Stimulated activated CD4-positive, alpha-beta T cell treated with anti-CD3 and anti-CD28 coated beads, Interleukin-1b, Interleukin-23, amount 100 ng/mL, for 1 hour (primary cell): ENCODE measurements at places on chromosomes 5 and 9.

DNA sequence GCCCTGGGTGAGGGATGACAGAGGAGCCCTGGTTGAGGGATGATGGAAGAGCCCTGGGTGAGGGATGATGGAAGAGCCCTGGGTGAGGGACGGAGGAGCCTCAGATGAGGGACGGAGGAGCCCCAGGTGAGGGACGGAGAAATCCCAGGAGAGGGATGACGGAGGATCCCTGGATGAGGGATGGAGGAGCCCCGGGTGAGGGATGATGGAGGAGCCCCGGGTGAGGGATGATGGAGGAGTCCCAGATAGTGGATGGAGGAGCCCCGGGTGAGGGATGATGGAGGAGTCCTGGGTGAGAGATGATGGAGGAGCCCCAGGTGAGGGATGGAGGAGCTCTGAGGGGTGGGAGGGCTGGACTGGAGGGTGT is 10.9 kb downstream of the PHF2 start:
- DNase-seq = no peak

DNA sequence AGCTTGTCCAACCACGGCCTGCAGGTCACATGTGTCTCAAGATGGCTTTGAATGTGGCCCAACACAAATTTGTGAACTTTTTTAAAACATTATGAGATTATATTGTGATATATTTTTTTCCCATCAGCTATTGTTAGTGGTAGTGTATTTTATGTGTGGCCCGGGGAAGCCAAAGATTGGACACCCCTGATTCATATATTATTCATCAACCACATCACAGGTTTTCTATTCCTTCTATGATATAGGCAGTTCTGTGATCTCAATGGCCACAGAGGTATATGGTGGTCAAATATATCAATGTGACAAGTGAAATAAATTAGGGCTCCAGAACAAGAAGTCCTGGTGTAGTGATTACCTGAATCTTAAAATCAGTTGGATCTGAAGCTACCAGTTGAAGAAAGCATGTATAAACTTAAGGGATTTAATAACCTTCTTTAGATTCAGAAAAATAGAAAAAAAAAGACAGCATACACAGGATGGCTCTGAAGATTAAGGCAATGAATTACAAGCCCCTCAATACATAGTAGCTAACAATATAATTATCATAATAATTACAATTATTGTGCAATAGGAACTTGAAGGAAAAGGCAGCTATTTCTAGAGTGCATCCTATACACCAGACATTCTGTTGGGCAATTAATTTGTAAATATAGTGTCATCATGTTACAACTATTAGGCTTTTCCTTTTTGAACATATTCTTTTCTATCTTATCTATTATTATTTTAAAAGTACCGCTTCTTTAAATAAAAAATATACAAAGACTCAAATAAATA is 530.4 kb upstream of the PTPRD start:
- DNase-seq = no peak

- DNase-seq = no peak
Observed at GRCh38 chr5:122896598-122897282, 51.3 kb downstream of the SNX24 start.

- no peak for DNase-seq
Observed at GRCh38 chr5:37436146-37436934, 57.2 kb downstream of the WDR70 start.

DNA sequence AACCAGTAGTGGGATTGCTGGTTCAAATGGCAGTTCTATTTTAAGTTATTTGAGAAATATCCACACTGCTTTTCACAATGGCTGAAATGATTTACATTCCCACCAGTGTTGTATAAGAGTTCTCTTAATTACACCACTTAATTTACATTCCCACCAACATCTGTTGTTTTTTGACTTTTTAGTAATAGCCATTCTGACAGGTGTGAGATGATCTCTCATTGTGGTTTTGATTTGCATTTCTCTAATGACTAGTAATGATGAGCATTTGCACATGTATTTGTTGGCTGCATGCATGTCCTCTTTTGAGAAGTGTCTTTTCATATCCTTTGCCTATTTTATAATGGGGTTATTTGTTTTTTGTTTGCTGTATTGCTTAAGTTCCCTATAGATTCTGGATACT is 688.3 kb downstream of the PRR16 start:
- DNase-seq = no peak

DNA sequence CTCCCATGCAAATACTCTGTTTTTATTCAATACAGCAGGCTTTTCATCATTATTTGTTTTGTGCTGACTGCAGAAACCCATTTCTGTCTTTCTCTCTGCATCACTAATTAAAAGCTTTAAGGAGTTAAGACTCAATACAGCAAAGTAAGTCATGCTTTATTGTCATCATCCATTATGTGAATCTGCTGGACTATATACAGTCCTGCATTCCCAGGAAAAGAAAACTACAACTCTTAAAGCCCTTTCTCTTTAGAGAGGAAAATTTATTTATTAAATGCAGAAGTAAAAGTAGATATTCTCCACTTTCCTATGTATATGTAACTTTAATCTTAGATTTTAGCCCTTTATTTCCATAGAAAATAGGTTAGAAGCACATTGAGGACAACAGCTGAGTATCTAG is 706.6 kb upstream of the RGMB start:
- DNase-seq = no peak

- DNase-seq = no peak
Observed at GRCh38 chr5:151141535-151141934, 16.0 kb downstream of the ANXA6 start.

DNA sequence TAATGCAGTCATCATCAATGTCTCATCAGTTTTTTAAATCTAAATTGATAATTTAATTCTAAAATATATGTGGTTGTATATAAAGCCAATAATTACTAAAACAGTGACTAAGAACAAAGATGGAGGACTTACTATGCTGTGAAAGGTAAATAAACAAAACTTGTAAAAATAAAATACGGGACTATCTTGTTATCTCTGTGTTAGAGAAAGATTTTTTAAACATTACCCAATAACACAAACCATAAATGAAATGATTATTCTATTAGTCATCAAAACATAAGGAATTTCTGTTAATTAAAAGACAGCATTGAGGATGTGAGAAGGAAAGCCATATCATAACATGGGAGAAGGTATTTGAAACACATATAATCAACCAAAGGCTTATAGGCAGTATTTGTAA is 226.2 kb upstream of the SMC2 start:
- no peak for DNase-seq

GRCh38 chr5:110514030-110514429 is 212.4 kb downstream of the TMEM232 start:
- DNase-seq = no peak

DNA sequence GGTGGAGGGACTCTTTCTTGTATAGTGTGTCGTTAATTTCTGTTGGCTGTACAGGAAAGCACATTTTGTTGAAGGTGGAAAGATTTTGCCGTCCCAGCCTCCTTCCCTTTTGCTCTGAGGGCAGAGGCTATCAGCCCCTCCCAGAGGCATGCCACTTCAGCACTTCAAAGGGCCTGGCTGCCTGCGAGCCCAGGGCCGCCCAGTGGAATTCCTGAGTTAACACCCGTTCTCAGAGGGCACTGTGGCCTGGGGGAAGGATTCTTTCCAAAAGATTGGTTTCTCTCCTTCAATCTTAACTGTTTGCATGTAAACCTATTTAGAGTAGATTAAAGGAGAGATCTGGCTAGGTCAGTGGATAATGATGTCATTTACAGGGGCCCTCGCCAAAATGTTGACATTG is 238.6 kb downstream of the FANCC start:
- DNase-seq = no peak

DNA sequence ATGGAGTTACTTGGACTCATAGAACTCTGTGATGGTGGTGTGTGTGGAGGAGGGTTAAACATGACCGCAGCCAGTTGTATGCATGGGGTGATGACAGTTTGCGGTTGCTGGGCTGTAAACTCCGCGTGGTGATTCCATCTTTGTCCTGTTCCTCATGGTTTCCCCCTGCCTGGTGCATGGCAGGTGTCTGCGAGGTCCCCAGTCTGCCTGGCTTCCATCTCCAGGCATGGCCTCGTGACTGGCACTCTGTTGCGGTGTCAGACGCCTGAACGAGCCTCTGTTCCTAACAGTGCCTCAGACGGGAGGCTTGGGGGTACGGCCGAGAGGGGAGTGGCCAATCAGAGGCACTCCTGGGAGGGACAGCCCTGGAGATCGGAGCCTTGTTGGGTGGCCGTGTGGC is 33.9 kb upstream of the SH3PXD2B start:
- DNase-seq = no peak

GRCh38 chr5:80569961-80570786 is at the start of gene ANKRD34B:
TSS of gene ANKRD34B (minus strand) at chr5:80570280. CDS start at chr5:80560019, 10,261 bp downstream.
- no peak for DNase-seq

DNA sequence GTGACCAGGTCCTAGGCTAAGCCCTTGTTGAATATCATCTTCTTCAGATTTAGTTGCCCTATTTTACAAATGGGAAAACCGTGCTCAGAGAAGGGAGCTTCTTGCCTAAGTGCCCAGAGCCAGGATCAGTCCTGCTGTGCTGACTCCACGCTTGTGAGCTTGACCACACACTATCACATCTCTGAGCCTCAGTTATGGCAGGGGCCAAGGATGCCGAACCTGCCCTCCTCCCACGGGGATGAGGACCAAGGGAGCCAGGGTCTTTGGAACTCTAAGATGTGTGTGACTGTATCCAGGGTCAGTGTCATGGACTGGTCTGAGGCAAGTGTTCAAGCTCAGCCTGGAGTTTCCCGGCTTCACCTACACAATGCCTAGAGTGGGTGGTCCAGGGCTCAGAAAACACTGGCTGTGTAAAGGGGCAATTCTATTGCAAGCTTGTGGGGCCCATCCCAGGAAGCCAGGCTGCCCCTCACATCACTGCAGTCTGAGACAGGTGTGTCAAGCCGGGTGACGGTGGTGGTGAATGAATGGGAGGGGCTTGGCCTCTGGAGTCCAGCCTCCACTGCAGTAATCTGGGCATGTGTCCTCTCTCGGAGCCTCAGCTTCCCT is 235.7 kb downstream of the PBX3 start:
- no peak for DNase-seq

- DNase-seq = no peak
Observed at GRCh38 chr5:87340716-87341115, 72.0 kb downstream of the CCNH start.

DNA sequence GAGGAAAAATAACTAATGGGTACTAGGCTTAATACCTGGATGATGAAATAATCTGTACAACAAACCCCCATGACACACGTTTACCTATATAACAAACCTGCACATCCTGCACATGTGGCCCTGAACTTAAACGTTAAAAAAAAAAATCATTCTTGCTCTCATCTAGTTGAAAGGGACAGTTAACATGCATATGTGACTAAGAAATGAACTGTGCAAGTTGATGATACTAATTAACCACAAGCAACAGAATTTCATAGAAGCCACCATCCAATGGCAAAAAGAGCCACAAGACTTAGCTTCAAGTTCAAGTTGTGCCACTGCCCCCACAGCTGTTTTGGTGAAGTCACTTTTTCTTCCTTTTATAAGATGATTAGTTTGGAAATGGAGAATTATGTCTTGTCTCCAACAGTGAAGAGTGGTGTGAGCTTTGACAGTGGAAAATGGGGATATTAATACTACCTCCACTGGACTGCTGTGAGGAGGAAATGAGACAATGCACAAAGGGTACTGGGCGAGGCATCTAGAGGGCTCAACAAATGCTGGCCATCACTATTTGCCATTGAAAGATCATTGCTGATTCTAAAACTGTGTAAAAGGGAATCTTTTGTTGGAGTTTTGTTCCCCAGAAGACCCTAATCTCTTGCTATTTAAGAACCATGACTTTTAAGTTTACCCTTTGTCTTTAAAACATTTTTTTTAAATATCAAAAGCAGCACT is 202.1 kb downstream of the EBF1 start:
- DNase-seq = no peak

GRCh38 chr9:16136451-16136850 is 583.6 kb downstream of the CCDC171 start:
- DNase-seq = no peak

DNA sequence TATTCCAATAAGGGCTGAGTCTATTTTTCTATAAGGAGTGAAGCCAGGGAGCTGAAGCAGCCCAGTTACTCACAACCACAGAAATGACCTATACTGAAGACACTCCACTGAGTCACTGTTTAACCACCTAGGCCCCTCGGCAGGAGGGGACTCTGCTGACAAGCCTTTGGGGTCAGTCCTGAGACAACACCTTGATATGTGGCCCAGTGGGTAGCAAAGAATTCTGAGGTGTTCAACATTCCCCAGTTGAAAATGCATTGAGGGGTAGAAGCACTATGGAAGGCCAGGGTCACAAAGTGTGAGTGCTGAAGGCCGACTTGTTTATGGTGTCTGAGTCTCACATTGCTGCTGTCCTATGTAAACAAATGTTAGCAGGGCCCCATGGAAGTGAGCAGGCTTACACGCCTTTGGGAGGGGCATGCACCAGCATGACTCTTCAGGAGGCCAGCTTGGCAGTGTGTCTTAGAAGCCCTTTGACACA is 112.6 kb upstream of the NFIL3 start:
- no peak for DNase-seq

DNA sequence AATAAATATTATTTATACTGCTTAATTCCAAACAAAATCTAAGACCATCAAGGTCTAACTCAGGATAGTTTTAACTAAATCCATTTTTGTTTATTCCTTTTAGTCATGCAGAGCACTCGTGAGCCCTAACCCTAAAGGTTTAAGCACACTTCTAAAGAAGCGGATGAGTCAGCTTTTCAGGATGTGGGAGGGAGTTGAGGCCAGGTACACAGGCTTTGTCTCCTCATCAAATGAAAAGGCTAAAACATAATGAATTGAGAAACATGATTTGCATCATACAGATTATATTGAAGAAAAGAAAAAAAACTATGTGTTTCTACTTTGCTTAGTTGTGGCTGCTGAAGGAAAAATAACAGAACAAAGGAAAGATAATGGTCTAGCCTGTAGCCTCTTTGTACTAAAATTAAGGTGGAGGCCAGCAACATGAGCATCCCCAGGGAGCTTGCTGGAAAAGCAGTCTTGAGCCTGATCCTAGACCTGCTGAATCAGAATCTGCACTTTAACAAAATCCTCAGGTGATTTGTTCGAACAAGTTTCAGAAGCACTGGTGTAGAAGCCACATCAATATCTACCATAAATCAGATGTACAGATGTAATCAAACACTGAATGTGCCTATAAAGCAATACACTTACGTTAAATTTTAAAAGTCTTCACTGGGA is 21.1 kb upstream of the ISCA1 start:
- no peak for DNase-seq

GRCh38 chr5:36928947-36929346 is 52.4 kb downstream of the NIPBL start:
- DNase-seq = no peak

DNA sequence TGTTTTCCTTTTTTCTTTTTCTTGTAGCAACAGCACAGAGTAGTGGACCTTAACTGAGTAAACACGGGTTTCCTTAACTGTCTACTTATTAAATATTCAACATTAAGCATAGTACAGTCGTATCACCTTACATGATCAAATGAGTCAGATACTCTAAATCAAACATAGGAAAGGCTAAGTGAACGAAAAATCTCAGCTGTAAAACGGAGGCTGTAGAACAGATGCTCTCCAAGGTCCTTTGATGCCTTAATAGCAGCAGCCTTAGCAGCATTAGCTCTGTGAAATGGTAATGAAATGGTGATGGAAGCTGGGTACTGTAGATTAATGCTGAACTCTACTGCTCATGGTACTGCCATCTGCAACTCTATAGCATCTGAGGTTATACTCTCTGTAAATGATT is 1433.3 kb upstream of the C9orf72 start:
- DNase-seq = no peak
